ENCODE measurements at places on chromosomes 6 and 20. TPM values are rescaled to one million over a fixed set of nuclear protein-coding genes. Genes with fewer than 3 reads are reported as not detected.

GRCh38 chr6:13163161-13163944 is 165.0 kb downstream of the TBC1D7 start:
- DNase-seq = no peak

GRCh38 chr6:11614534-11615213 is 77.1 kb downstream of the TMEM170B start:
- DNase-seq = no peak

DNA sequence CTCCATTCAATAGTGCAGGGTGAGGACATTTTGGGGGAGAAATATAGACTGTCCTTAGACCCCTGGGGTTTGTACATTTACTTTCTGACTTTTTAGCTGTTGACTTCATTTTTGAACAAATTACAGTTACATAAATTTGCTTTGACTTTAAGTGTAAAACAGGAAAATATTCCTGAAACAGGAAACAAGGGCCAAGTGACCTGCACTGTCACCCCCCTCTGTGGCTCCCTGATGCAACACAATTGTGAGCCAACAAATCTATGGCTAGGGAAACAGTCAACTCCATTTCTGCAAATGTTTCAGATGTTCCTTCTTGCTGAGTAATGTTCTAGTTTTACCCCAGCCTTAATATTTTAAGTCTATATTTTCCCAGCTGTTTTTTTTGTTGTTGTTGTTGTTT is 39.8 kb downstream of the HLA-A start:
- DNase-seq = no peak

- DNase-seq = no peak
These were observed 789.6 kb upstream of the EYS start for GRCh38 chr6:66496659-66497058.

GRCh38 chr6:39341937-39342336 is 19.4 kb upstream of the KCNK16 start:
- DNase-seq = no peak

DNA sequence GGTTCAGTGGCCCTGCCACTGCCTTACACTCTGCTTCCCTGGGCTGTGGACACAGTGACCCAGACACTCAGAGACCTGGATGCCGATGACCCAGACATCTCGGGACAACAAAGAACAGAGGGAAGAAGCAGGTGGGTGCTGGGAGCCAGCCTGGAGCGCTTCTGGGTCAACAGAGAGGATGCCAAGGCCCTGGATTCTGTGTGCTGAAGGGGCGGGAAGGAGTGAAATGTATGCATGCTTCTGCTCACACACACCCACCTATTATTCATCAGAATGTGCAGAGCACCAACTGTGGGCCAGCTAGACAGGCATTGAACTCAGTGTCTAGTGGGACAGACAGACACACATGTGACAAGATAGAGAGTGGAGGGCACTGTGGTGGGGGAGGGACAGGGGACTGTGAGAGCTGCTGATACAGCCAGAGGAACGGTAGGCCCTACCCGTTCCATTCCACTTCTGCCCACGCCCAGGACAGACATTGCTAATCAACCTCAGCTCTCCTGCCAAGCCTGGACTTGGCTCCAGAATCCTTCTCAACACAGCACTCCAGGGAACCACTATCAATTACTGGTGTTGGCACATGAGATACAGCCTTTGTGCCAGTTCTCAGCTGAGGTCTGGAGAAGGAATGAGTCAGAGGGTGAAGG is 20.2 kb downstream of the KCNK15 start:
- DNase-seq = no peak

GRCh38 chr20:32982617-32983458 is 21.4 kb downstream of the SUN5 start:
- DNase-seq = no peak

GRCh38 chr6:19571176-19571575 is 266.0 kb upstream of the ID4 start:
- no peak for DNase-seq

DNA sequence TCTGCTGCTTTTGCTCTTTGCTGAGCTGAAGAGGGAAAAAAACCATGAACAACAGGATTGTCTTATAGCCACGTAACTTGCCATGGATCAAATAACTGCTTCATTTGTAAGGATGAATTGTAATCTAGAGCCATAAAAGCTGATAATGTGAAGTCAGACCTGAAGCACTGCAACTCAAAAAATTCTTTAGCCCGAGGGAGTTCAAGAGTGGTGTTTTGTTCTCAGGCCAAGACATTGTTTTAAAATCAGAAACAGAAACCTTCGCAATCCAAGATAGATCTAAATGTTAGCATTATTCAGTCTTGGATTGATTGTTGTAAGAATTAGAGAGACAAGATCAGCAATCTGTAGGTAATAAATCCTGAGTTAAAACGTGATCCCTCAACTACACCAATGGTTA is at the start of gene TRAPPC3L:
TSS of gene TRAPPC3L (minus strand) at position 34 of the 400 bp plus-strand sequence. CDS start 170 bp downstream, outside the sequence.
- DNase-seq = no peak

GRCh38 chr6:87965806-87966205 is 81.8 kb upstream of the SPACA1 start:
- no peak for DNase-seq

- DNase-seq = no peak
These were observed 372.2 kb upstream of the RNF217 start for GRCh38 chr6:124590001-124590400.

GRCh38 chr6:125154118-125154760 is 666 bp downstream of the TPD52L1 start:
- DNase-seq = no peak

DNA sequence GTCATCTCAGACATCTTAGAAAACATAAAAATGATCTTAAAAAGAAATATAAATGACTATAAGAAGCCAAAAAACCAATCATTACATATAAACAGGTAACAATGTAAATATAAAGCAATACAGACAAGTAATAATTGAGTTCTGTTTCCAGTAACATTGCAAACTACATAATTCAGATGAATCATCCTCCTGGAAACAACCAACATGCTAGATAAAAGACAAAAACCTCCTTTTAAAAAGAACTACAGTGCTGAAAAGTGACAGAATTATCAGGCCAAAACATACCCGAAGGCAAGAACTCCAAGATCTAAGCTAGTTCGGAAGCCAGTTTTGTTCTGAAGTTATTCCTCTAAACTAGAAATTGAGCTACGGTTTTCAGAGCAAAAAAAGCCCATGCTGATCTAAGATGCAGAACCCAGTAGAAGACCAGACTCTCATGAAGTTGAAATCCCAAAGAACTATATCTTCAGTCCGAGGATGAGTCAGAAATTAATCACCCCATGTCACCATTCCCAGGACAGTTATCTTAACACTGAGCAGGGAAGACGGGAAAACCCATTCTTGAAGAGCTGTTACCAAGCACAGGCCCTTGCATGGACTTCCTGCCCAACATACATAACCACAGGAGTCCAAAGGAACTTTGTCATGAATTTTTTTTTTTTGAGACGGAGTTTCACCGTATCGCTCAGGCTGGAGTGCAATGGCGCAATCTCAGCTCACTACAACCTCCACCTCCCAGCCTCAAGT is 9.8 kb downstream of the PGM3 start:
- no peak for DNase-seq

- no peak for DNase-seq
These were observed 60.8 kb downstream of the CD24 start for GRCh38 chr6:106913676-106914280.

GRCh38 chr6:73394577-73395354 is at the start of gene DDX43:
Gene DDX43, plus strand, starts transcription at chr6:73394828. Its CDS starts 78 bp downstream, at chr6:73394906.
- DNase-seq = peak; percentile 27

DNA sequence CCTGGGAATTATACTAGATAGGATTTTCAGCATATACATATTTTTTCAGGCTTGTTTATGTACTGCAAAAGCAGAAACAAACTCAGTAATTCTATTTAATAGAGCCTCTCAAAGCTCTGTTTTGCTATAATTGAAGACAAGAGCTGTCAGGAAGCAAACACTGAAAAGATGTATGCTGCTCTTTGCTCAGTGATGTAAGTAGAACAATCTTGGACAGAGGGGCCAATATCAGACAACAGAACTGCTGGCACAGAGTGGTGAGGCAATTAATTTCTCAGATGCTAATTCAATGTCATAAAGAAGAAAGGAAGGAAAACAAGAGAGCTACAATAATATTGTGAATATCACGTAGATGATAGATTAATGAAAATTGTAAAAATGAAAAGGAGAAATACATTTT is 663.3 kb upstream of the ADGRB3 start:
- no peak for DNase-seq

DNA sequence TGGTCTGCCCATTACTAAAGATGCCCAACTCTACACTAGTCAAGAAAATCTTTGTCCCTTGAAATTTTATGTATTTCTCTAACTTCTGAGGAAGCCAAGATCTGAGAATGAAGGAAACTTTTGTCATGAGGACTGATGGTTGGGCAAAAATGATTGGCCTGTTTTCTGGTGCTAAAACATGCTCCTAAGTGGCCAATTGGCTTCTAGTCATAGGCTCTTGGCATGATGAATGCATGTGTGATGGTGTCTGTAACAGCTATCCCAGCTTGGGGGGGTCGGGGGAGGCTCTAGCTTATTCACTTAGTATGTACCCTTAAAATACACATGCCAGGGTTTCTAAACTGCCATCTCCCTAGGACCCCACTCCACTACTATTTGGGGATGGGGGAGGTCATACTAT is 228.6 kb downstream of the ZNF217 start:
- no peak for DNase-seq

GRCh38 chr20:5173751-5174150 is 46.9 kb downstream of the CDS2 start:
- DNase-seq = no peak

DNA sequence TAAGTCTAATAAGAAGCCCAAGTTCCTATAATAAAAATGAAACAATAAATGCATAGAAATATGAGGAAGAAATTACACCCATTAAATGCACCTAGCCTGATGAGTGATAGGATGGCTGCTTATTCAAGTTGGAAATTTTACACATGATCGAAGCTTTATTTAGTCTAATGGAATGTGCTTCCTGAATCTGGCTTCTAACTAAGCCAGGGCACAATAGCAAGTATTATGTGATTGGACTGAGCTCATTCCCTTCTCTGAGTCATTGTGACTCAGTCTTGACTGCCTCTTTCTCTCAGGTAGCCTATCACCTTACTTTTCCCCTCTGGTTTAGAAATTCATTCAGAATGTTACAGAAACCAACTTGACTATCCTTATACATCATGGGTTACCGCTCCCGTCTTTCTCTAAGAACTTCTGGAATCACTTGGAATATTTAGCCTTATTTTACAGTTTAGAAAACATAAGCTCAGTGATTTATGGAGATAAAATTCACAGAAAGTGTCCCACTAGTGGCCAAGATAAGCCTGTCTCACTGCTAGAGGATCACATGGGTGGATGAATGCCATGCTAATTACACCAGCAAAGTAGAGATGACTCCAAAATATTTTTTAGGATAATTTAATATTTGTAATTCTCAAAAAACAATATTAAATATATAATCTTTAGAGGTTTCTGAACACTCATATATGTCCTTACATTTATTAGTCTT is 505.3 kb upstream of the JAG1 start:
- DNase-seq = no peak

GRCh38 chr6:70709826-70710225 is 42.1 kb downstream of the SMAP1 start:
- DNase-seq = no peak

DNA sequence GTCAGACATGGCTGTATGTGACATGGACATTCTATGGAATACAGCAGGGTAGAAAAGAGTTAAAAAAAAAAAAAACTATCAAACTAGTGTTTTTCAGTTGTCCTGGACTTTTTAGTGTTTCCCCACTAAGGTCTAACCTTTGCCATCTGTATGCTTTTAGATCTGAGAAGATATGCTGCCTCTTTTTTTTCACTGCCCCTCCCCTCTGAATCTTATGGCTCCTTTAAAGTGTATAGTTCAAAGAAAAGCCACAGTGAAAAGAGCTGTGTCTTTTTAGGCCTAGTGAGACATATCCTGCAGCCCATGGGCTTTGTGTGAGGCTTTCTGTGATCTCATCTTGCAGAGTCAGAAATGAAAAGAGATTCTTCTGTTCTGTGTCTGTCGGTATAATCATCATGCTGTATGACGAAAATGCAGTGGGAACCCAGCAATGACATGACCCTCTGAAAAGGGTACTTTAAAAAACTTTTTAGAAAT is 29.3 kb downstream of the ADGRG6 start:
- no peak for DNase-seq

- DNase-seq = no peak
These were observed 38.0 kb downstream of the RCAN2 start for GRCh38 chr6:46453216-46453615.

- no peak for DNase-seq
These were observed 77.7 kb downstream of the EFHC1 start for GRCh38 chr6:52497652-52498408.

DNA sequence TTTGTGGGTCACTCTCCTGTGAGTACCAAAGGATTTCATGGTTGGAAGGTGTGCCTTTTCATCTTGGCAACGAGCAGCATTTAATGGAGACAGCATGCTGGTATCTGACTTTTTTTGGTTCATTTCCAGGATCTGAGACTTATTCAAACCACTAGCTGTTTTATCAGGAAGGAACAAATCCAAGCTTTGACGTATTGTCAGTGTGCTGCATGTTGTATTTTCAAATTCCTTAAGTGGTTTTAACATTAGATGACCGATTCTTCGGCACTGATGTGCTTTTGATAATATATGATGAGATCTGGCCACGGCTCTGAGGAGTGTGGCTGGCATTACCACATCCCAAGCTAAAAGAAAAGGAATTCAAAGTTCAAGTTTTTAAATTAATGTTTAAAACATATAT is 6.4 kb downstream of the RMND1 start:
- no peak for DNase-seq

DNA sequence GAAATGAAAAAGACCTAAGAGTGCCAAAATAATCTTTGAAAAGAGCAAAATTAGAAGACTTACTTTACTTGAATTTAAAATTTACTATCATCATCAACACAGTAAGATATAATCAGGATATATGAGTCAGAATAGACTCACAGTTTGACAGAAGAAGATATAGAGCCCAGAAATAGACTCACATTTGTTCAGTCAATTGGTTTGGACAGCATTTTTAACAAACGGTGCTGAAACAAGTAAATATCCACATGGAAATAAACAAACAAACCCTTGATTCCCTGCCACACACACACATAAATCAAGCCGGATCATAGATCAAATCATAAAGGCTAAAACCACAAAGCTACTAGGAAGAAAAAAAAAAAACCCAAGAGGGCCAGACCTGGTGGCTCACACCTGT is 291.1 kb downstream of the ADGRG6 start:
- no peak for DNase-seq

- DNase-seq = peak; percentile 93
These were observed 7.5 kb downstream of the SRXN1 start for GRCh38 chr20:645318-646106.

RUNX2 gene
- 2.2 TPM for total RNA-seq

LY6G6D gene
- not detected for total RNA-seq

COL9A3 gene
- 11.7 TPM for total RNA-seq

DNAH8 gene
- total RNA-seq = 0.19 TPM

PACRG gene
- not detected for total RNA-seq

CLVS2 gene
- 1.3 TPM for total RNA-seq

CST5 gene
- not detected for total RNA-seq

PSORS1C1 gene
- total RNA-seq = 7.0 TPM

All from lower leg skin (tissue), 4 donors.